HEK293T (cell line): ENCODE measurements at places on chromosomes 1 and 21.

GRCh38 chr1:6206520-6206855 lies 569 bp downstream of the RNF207 start:
- DNase-seq = no peak

DNA sequence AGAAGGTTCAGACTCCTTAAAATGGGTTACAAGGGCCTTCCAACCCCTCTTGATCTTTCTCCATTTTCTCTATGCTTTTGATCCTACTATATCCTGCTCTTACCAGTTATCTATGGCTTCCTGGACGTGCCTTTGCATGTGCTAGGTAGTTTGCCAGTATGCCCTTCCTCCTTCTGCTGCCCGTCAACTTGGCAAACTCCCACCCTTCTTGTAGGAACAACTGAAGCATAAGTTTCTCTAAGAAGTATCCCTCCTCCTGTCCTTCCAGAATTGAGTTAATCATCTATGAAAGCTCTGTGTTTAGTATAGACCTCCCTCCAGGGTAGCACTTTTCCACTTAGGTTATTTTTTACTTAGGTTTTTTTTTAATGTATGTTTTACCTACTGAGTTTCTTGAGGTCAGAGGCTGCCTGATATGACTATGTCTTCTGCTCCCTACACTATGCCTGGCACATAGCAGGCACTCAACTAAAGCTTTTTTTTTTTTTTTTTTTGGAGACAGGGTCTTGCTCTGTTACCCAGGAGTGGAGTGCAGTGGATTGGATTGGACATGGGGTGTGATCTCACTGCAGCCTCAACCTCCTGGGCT lies 10.0 kb upstream of the IGSF3 start:
- no peak for DNase-seq

DNA sequence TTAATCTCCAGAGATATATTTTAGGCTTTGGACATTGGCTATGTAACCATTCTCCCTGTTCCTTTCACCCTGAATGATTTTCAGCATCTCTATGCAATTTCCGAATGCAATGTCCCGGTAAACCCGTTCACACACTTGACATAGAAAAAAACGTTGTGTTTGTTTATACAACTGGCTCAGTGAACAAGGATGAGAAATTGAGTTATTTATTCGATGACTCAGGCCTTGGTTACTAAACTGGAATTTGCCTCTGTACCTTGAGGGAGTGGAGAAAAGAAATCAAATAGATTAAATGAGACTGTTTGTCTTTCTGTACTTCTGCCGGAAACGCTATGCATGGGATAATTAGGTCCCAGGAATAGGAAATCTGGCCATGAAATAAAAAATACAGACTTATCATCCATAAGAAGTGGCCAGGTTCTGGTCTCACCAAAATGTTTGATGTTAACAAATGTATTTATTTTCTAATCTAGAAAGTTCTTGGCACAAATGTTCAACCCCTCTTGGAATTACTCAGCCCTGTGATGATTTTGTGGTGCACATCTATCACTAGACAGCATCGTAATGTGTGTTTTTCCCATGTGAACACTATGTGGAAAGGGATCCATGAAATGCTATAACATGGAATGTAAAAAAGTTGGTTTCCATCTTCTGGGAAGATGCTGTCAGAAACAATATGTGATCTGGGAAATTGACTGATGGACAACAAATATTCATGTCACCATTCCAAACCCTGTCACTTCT lies 253.9 kb downstream of the DUSP10 start:
- DNase-seq = no peak

DNA sequence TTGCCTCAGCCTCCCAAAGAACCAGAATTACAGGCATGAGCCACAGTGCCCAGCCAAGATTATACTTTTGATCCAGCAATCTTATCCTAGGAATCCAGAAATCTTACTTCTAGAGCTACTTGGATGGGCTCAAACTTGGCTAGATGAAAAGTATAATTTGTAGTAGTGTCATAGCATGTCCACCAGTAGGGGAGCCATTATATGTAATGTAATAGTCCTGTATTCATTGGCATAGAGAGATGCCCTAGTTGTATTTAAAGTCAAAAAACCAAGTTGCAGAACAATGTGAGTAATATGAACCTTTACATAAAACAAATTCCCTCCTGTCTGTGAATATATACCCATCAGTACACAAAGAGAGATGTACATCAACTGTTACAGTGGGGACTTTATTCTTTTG lies 83.9 kb downstream of the NOS1AP start:
- DNase-seq = no peak

DNA sequence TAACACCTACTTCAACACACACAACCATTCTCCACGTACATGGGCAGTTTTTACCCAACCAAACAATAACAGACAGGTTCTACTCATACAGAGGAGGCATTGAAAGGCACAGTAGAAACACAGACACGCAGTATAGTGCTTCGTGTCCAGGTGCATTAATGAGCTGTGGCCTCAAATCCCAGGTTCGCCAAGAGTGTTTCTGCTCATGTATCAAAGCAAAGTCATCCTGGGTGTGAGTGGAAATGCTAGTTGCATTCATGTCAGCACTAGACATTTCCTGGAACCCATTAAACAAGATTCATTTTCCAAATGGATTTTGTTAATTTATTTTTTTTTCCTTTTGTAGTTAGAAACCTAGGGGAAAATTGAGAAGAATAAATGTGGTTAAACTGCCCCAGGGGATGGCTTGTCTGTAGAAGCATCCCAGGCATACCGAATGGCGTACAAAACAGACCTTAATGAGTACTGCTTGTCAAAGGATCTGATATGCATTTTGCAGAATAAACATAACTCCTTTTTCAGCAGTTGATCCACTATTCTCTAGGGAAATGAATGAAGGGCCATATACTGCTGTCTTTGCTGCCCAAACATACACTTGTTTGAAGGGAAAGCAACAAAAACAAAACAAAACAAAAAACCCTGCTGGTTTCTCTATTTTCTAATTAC lies 298.6 kb upstream of the ST6GALNAC5 start:
- DNase-seq = no peak

GRCh38 chr1:198558402-198558801 lies 17.9 kb upstream of the ATP6V1G3 start:
- DNase-seq = no peak

DNA sequence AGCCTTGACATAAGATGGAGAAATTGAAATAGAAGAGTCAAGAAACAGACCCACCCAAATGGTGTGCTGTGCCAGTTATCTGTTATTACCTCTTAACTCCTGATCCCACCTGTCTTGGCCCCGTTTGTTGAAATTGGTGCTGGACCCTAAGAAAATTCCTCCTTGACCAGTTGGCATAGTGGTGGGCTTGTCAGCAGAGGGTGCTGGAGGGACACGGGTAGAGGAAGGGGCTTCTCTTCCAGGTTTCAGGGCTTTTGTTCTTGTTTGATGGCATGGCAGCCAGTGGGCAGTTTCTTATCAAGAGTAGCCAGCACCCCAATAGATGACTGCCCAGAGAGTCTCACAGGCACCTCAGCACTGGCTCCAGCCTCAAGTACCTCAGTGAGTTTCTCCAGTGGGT lies 51.6 kb downstream of the PCBP3 start:
- DNase-seq = no peak

DNA sequence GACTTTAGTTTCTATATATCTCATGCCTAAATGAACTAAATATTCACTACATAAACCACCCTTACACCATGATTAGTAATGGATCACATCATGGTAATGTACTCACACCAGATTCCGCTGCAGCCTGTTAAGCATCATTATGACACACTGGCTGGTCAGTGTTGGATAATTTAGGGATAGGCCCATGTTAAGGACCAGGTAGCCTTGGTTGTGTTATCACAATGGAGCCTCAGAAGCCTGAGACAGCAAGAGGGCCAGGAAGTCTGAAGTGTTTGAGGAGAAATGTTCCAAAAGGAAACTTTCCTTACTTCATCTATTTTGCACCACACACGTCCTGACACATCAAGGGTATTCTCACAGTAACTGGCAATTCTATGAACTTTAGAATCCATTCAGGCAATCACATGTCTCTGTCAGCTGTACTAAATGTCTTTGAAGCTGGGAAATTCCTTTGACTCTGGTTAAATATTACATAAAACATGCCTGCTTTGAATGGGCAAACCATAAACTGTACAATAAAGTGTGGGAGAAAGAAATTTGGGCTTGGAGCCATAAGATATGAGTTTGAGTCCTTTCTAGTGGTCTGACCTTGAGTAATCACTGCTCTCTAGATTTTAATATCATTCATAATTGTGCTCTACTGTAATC lies 105.3 kb upstream of the DPT start:
- no peak for DNase-seq

GRCh38 chr21:27040738-27041469 lies 74.0 kb upstream of the ADAMTS5 start:
- DNase-seq = no peak
